ENCODE measurements at places on chromosomes 5 and 9.

DNA sequence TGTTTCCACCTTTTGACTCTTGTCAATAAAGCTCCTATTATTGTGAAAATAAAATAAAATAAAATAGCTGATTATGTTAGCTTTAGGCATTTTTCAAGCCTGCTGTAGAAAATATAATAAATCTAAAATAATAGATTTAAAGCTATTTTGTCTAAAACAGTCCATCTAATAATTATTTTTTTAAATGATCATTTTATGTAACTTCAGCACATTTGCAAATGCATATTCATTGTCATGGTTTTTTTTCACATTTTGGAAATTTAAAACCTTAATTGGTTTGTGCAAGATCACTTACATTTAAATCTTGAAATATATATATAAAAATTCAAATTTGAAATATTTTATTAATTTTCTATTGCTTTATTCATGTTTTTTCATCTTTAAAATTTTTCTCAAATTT is 159.8 kb downstream of the ADGRV1 start:
- no peak for DNase-seq

DNA sequence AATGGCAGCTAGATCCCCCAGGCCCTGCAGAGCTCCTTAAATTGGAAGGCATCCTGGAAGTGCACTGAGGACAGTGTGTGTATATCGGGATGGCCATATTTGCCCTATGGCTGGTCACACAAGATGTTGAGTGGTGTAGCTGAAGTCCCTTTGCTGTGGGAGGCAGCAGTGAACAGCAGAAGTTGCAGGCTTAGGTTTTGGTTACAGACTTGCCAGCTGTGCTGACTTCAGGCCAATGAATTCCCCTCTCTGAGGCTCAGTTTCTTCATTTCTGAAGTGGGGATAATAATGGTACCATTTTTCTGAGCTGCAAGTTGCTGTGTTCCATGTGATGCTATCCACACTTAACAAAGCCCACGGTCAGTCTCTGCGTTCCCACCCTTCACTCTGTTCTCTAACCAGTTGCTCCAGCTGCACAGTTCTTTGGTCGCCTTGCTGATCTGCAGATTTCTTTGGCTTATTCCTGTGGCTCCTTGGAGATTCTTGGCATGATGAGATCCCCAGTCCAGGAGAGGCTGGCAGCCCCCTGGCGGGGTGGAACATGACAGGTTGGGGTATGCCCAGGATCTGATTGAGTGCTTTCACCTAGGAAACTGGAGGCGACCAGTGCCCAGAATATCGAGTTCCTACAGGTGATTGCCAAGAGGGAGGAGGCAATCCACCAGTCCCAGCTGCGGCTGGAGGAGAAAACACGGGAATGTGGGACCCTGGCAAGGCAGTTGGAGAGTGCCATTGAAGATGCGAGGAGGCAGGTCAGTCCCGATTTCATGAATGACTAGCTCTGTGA is 6.5 kb upstream of the GLE1 start:
- DNase-seq: no peak

- DNase-seq: no peak
Observed at GRCh38 chr5:172420235-172420939, 33.9 kb downstream of the SH3PXD2B start.

DNA sequence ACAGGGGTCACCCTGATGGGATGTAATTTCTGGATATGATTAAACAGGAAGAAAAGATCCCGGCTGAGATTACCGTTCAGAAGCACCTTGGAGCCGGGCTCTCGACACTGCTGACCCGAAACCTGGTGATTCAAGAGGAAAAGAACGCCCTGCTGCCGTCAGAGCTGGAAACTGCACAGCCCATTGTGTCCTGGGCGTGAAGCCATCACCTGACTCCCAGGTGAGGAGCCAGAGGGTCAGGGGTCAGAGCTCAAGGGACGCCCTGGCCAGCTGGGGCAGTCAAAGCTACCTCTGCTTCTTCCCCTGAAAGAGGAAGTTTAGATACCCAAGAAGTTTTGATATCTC is 17.8 kb upstream of the SLC12A7 start:
- no peak for DNase-seq

DNA sequence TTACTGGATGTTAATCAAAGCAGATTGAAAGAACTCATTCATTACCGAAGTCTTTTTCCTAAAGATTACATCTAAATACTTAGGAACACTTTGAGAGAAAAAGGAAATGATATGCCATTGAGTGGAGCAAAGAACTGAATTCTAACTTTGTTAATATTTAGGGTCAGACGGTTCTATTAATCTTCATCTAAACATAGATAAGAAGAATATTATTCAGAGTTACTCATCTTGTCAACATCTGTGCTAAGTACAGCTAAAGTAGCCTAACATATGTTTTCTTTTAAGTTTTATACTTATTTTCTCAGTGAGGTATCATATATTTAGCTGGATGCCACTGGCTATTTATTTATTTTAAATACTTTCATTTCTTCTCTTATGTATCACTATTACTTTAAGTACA is 1763.7 kb downstream of the EFNA5 start:
- no peak for DNase-seq

GRCh38 chr5:170403675-170404074 is 14.5 kb upstream of the KCNMB1 start:
- no peak for DNase-seq

GRCh38 chr9:37917313-37917731 is 13.4 kb upstream of the SLC25A51 start:
- DNase-seq: no peak

GRCh38 chr9:131773911-131774379 is 34.1 kb upstream of the RAPGEF1 start:
- DNase-seq: peak; percentile 54

- DNase-seq: no peak
Observed at GRCh38 chr5:148561801-148562311, 92.5 kb downstream of the HTR4 start.

- DNase-seq: peak; percentile 12
Observed at GRCh38 chr5:20286512-20286911, 298.5 kb upstream of the CDH18 start.

GRCh38 chr9:14136646-14137370 is 177.1 kb downstream of the NFIB start:
- DNase-seq: no peak

- DNase-seq: no peak
Observed at GRCh38 chr5:138605254-138605972, 30.2 kb upstream of the HSPA9 start.

- DNase-seq: no peak
Observed at GRCh38 chr9:6999794-7000193, 242.0 kb downstream of the KDM4C start.

- no peak for DNase-seq
Observed at GRCh38 chr5:170497311-170498038, 6.3 kb upstream of the KCNIP1 start.

DNA sequence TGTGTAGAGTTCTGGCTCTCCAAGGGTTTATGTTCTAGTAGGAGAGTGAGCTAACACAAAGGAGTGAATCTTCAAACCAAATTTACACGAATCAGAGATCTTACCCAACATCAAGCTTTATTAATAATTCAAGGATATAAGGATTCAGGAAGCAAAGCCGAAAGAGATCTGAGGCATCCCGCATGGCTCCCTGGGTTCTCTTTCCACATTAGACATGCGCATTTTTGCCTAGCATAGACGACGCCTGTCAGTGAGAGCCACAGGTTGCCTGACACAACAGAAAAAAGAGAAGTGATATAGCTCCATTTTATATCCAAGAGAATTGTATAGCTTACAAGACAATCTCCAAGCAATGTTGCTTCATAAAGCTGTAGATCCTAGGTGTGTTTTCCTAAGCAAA is 52.6 kb downstream of the ESM1 start:
- no peak for DNase-seq

- DNase-seq: peak; percentile 60
Observed at GRCh38 chr5:120388016-120388781, 75.9 kb upstream of the PRR16 start.

- no peak for DNase-seq
Observed at GRCh38 chr5:7597059-7597642, 201.2 kb downstream of the ADCY2 start.

GRCh38 chr5:139178935-139179334 is 19.2 kb downstream of the SIL1 start:
- no peak for DNase-seq

DNA sequence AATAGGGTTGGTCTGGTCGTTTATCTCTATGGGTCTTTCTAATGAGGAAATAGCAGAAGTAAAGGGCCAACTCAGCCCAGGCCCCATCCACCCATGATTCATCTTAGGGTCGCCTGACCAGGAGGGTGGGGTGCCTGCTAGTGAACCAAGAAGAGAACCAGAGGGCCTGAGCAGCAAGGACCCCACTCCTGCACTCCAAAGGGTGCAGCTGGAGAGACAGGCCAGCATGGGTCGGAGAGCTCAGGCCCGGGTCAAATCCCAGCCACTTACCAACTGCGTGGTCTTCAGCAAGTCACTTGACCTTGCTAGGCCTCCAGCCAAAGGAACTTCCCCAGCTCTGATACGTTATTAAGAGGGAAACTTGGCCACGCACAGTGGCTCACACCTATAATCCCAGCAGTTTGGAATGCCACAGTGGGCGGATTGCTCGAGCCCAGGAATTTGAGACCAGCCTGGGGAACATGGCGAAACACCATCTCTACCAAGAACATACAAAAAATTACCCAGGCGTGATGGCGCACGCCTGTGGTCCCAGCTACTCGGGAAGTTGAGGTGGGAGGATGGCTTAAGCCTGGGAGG is 4.3 kb downstream of the BBLN start:
- DNase-seq: no peak

DNA sequence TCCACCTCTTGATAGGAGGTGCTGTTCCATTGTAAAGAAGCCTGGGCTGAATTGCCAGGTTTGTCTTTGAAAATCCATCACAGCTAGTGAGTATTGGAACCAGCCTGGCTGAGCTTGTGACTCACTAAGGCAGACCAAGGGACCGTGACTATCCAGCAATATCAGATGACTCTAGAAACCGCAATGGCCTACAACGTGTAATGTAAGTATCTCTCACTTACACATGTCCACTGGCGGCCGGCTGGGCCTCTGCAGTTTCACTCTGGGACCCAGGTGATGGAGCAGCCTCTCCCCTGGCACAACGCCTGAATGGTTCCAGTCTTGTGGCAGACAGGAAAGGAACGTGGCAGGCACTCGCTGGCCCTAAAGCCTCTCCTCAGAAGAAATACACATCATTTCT is 3.1 kb upstream of the HRH2 start:
- DNase-seq: no peak

GRCh38 chr5:144017631-144018030 is 152.8 kb downstream of the YIPF5 start:
- DNase-seq: no peak

GRCh38 chr5:168135897-168136296 is 155.5 kb upstream of the WWC1 start:
- DNase-seq: no peak

GRCh38 chr5:54013556-54014194 is 296.7 kb downstream of the ARL15 start:
- DNase-seq: peak; percentile 9

GRCh38 chr5:148482697-148483462 is 99.1 kb downstream of the FBXO38 start:
- DNase-seq: no peak

DNA sequence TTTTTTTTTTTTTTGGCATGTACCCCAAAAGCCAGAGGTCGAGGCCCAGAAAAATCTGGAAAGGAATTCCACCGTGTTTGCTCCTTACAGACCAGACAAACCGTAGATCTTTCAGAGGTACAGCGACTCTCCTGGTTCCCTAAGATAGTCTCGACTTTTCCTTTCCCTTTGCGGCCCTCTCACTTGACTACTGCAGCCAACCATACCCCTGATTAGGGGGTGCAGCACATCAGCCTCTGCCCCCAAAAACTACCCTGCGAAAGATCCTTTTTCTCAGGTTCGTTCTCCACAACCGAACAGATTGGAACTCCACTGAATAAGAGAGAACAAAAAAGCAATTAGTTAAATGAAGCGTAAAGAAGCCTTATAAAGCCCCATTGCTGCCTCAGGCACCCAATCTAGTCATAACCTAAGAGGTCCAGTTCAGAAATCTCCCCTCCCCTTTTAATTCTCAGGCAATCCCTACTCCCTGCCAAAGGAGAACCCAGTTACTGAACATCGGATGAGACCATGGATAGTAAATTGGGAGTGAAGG is 379 bp upstream of the TICAM2 start:
- DNase-seq: no peak

GRCh38 chr5:15234911-15235310 is 265.1 kb upstream of the FBXL7 start:
- no peak for DNase-seq

GRCh38 chr5:144004146-144004545 is 166.3 kb downstream of the YIPF5 start:
- DNase-seq: no peak

DNA sequence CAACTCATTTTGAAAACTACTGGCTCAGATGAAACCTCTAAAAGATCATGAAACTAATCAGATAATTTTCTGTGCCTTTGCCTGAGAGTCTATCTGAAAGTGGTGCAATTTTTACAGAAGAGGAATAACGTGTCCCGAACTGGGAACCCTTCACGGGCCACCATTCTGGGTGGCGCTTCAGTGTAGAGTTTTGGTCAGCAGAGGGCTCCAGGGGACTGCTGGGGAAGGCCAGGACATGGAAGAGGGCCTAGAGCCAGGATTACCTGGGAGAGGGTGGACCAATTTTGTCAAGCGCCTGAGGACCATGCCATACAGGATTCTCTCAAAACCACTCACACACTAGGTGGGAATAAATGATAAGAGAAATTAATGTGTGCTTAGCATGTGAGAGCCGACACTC is 49.7 kb upstream of the PLEKHG4B start:
- DNase-seq: no peak

GRCh38 chr5:178058321-178059012 is 54.9 kb upstream of the N4BP3 start:
- no peak for DNase-seq

GRCh38 chr5:132830436-132831094 is at the start of gene SHROOM1:
Gene SHROOM1, minus strand, starts transcription at chr5:132830647. Its CDS starts 4,507 bp downstream, at chr5:132826140.
- DNase-seq: no peak

All from amniotic stem cell (primary cell).